ENCODE measurements at places on chromosomes 7 and 10. TPM values are rescaled to one million over a fixed set of nuclear protein-coding genes. Genes with fewer than 3 reads are reported as not detected.

- no peak for DNase-seq
Measured at GRCh38 chr10:127203067-127203466, 6.7 kb upstream of the INSYN2A start.

PON1 gene
- total RNA-seq = not detected

GRCh38 chr10:1977461-1977860 lies 240.1 kb upstream of the ADARB2 start:
- DNase-seq = no peak

CFAP70 gene
- 1.8 TPM for total RNA-seq

DNA sequence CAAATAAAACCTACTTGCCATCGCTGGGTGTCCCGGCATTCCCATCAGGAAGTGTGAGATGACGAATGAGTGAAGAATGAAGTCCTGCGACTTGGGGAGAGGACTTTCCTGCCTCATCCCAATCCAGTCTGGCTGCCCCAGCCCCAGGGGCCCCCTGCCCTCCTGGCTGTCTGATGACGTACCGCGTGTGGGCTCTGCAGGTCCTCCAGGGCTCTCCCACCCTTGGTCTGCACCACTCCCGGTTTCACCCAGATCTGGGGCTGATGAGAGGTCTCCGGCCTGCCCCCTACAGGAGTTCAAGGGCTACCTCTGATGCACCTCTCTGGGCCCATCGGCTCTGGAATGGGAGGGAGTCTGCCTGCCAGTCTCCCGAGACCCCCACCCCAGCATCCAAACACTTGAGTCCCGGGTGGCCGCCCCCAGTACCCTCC lies 9.8 kb downstream of the ATP6V1F start:
- DNase-seq = no peak

GRCh38 chr7:137741443-137741842 lies 105.3 kb downstream of the DGKI start:
- DNase-seq = no peak

SH2D4B gene
- total RNA-seq = not detected

- peak; percentile 60 for DNase-seq
Measured at GRCh38 chr7:128914566-128915151, 4.2 kb upstream of the KCP start.

GNG11 gene
- 14.1 TPM for total RNA-seq

GRCh38 chr7:141456298-141456697 lies 94.9 kb upstream of the AGK start:
- DNase-seq = no peak

DNA sequence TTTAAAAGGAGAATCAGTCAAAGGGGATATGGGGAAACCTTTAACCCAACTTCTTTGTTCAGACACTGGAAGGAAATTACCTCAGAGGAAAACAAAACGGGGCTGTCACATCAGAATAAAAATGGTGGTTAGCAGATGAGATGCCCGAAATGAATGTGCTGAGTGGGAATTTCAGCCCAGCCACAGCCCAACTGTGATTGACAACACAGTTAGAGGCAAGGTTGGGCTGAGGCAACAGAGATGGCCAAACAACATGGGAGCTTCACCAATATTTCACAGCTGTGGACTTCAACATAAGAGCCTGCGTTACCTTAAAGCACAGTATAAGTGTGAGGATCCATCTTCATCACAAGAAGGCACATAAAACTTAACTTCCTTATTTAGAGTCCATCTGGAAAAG lies 133.5 kb upstream of the PTPRZ1 start:
- DNase-seq = no peak

ANKRD61 gene
- total RNA-seq = not detected

GRCh38 chr7:50962281-50962883 lies 179.7 kb upstream of the GRB10 start:
- DNase-seq = no peak

- DNase-seq = no peak
Measured at GRCh38 chr7:24419511-24419910, 135.5 kb downstream of the NPY start.

PNLIPRP2 gene
- total RNA-seq = not detected

DNA sequence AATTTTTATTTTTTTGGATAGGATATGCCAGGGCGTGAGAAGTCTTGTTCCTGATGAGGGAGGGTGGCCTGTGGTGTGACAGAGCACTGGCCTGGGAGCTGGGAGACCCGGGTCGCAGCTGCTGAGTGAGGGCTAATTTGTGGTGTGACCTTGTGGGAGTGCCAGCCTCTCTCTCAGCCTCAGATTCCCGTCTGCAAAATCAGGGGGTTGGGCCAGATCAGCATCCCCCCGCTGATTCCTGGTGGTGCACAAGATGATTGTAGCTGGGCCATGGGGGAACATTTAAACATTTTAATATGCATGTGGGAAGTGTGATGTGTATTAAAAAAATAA lies 14.9 kb downstream of the TSPAN15 start:
- DNase-seq = no peak

NUDT13 gene
- 3.7 TPM for total RNA-seq

DNA sequence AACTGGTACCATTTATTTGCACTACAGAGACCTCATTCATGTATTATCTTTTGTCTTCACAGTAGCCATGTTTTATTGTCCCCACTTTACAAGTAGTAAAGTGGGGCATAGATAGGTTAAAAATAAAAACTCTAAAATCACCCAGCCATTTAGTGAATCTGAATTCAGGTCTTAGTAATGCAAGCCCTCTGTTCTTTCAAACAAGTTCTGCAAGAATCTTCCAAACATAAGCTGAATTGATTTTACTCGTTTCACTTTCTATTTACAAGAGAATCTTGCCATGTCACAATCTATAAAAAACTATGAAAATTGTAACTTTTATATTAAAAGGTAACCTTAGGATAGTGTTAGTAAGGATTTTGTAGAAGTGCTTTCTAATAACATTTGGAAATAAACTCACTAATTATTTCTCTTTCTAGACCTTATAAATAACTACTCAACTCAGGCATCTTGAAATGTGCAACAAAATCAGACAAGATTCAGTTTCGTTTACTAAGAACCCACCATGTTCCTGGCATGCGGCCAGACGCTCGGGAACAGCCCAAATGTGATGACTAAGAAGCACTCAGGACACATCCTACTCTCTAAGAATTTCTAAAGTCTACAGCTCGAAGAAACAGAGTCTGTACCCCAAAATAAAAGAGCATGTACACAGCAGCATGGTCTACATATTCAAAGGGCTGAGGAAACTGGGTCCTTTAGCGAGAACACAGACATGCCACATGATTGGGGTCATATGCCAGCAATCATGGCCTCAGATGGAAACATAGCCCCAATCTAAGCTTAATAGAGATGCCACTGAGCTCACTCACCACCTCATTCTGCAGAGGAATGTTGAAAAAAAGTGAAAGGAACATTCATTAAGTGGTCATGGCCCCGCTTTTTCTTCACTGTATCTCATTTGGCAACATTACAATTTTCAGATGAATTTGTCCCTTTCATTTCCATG lies 167.6 kb downstream of the AMPH start:
- DNase-seq = peak; percentile 73

VPS37D gene
- 5.3 TPM for total RNA-seq

DNA sequence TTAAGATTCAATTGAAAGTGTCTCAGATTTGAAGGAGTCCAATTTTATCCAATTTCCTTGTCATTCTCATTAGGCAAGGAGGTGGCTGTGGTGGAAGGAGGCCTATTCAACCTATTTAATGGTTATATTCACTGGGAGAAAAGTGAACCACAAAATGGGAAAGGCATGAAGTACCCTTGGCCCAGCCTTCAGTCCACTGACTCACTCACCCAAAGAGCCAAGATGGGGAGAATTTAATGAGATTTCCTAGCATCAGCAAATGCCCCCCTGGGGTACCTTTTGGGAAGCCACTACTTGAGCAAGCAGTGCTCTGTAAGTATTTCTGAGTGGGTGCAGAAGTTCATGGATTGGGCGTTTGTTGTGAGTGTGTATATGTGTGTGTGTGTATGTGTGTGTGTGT lies 144.1 kb downstream of the NRP1 start:
- DNase-seq = no peak

DNA sequence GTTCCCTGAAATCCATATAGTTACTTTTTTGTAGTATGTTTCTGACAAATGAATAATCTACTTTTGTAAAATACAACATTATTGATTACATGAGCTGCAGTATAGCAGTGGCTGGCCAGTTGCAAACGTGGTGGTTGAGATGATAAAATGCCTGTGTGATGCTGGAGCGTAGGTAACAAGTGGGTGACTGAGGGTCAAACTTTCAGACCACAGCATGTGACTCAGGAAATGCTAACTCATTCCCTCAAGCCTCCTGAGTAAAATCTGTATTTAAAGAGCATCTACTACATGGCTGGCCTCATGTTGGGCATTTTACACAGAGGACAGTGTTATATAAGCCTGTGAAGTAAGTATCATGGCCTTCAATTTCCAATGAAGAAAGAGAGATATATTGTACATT lies 585.2 kb downstream of the GRID1 start:
- no peak for DNase-seq

- no peak for DNase-seq
Measured at GRCh38 chr10:23780331-23780730, 341.5 kb downstream of the OTUD1 start.

- no peak for DNase-seq
Measured at GRCh38 chr7:136228171-136228570, 251.0 kb upstream of the MTPN start.

DNA sequence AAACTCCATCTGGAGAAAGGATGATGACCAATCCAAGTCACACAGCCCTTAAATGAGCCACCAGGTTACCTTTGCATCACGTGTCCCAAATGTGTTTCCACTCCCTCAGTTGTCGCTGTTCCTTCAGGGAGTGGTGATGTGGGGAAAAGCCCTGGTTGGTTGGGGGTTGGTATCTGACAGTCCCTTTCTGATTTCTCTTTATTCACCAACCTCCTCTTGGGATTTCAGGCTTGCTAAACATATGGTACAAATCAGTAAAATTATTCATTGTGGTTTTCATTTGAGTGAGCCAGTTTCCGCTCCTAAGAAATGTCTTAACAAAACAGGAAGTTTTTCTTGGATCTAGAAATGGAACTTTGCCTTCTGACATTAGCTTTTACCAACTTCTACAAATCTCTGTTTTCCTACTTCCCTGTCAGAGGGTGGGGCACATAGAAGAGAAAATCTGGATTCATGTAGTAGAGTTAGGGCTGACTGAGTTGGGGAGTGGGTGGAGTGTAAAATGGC lies 40.0 kb upstream of the KMT2E start:
- DNase-seq = no peak

- DNase-seq = no peak
Measured at GRCh38 chr10:91127341-91128082, 93.0 kb upstream of the PCGF5 start.

DNA sequence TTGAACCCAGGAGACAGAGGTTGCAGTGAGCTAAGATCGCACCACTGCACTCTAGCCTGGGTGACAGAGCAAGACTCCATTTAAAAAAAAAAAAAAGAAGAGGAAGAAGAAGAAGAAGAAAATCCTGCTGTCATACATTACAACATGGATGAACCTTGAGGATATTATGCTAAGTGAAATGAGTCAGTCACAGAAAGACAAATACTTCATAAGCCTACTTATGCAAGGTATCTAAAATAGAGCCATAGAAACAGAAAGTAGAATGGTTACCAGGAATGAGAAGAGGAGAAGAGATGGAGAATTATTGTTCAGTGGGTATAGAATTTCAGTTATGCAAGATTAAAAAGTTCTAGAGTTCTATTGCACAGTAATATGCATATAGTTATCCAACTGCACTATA lies 466.5 kb downstream of the PLXNA4 start:
- no peak for DNase-seq

LIPF gene
- total RNA-seq = not detected

DNA sequence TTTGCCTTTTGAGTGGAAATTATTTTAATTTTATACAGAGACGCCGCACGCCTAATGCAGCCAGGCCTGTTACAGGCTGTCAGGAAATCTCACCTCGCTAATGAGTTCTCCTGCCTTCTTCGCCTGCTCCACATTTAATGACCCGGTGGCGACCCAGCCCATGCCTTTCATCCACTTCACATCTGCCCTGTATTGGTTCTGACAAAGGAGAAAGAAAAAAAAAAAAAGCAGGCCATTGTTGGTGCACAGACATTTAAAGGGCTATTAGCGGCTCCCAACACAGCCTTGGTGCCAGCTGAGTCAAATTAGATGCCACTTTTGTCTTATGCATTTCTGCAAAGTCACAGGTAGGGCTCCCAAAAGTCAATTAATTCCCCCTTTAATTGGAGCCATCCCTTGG lies 43.3 kb downstream of the NRAP start:
- no peak for DNase-seq

DNA sequence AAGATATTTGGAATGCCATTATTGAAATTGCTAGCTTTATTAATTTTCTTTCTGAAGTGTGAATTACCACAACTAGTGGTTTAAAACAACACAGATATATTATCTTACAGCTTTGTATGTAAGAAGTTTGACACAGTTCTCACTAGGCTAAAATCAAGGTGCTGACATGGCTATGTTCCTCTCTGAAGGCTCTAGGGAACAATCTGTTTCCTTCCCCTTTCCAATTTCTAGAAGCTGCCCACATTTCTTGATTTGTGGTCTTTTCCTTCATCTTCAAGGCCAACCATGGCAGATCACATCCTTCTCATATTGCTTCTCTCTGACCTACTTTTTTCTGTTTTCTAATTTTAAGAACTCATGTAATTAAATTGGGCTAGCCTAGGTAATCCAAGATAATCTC lies 43.3 kb upstream of the SLC26A3 start:
- no peak for DNase-seq

PIK3CG gene
- 3.9 TPM for total RNA-seq

DNA sequence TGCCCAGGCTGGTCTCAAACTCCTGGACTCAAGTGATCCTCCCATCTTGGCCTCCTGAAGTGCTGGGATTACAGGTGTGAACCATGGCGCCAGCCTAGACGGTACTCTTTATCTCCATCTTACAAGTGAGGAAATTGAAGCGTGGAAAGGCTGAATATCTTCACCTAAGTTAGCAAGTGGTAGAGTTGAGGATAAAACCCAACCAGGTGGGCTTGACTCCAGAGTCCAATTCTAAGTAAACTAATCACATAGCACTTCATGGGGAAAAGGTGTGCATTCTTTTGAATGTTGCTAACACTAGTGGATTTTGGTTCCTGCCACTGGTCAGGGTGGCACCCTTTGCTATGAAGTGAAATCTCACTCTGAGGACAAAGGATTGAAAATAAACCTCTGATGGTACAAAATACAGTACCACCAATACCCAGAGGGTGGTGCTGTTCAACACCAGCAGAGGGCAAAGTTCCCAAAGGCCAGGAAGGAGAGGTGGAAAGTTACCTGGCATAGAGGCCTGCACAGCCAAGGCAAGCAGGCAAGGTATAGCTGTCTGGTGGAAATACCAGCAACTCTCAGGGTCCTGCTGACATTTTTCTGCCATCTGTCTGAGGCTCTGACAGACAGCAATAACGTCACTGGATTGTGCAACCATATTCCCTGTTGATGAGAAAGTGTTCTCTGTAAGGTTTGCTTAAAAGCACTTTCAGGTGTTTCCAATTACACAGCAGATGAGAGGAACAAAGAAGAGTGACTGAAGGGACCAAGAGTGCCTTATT lies 17.6 kb downstream of the ZDHHC16 start:
- DNase-seq = no peak

All from sigmoid colon (tissue), 7 donors.